Small intestine (tissue), 16 donors: ENCODE measurements at places on chromosomes 2 and 18. TPM values are rescaled to one million over a fixed set of nuclear protein-coding genes. Genes with fewer than 3 reads are reported as not detected.

Gene PLB1
- 125 TPM for polyA plus RNA-seq

Gene SRD5A2
- 0.89 TPM for polyA plus RNA-seq

- no peak for DNase-seq
Observed at GRCh38 chr18:78899241-78899640, 80.4 kb upstream of the SALL3 start.

DNA sequence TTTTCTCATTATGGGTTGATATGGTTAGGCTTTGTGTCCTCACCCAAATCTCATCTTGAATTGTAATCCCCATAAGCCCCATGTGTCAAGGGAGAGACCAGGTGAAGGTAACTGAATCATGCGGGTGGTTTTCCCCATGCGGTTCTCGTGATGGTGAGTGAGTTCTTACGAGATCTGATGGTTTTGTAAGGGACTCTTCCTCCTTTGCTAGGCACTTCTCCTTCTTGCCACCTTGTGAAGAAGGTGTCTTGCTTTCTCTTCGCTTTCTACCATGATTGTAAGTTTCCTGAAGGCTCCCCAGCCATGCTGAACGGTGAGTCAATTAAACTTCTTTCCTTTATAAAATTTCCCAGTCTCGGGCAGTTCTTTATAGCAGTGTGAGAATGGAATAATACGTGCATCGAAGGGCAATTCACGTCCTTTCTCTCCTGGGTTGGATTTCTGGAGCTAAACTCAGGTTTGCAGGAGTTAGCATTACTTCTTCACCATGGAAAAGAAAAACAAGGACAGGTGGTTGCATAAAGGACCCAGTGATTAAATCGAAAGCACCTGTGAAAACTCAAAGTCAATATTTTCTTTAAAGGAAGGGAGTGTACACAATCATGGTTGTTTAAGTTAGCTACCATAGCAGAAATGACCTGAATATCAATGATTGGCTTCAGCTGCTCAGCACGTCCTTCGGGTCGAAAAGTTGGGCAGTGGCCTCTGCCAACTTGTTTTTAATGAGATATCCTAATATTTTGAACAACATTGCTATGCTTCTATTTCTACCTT, 54.1 kb downstream of the CDC42EP3 start:
- no peak for DNase-seq

- no peak for DNase-seq
Observed at GRCh38 chr2:231494669-231495068, 30.4 kb upstream of the NCL start.
